Prostate gland (tissue), 2 donors: ENCODE measurements at places on chromosomes 2 and 18.

DNA sequence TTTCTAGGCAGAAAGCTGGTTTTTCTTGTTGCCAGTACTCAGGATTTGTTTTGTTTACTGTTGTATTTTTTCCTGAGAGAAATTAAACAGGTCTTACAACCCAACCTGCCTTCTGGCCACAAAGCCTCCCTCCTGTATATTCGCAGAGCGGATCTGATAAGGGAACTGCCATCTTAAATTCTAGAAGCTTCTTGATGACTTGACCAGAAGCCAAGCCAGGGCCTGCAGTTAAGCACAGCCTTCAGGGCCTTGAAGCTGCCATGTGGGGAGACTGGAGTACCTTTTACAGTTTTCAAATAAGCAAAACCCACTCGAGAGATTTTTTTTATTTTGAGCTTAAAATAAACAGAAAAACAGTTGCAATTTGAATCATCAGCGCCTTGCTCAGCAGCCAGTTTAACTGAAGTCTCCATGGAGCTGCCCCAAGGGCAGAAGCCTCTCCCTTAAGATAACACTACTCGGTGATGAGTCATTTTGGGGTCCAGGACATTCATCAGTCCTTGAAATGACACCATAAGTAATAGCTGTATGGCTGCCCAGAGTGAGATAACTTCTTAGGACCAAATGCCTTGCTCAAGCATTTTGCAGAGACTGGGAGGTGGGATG is 51.5 kb upstream of the PHLPP1 start:
- no peaks in the 10 kb centered on the region for H3K27me3 ChIP-seq
- no peaks in the 10 kb centered on the region for H3K36me3 ChIP-seq
- no peak for DNase-seq
- H3K4me1 ChIP-seq: no peaks in the 10 kb centered on the region

DNA sequence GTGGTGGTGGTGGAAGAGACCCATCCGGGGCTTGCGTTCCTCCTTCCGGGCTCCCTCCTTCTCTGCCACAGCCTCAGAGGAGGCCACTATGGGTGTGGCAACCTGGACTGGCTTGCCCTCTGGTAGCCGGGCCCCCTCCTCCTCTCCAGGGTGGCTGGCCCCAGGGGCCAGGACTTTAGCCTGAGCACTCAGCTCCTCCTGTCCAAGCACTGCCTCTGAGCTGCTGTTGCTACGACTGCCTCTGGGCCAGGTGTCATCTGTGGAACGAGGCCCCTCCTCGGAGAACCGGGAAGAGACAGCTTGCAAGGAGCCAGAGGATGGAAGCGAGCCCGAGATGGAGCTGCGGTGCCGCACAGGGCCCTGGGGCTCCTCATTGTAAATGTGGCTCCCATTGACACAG is 16.7 kb upstream of the SFXN5 start:
- no peak for DNase-seq
- H3K27me3 ChIP-seq: no peaks in the 10 kb centered on the region
- H3K36me3 ChIP-seq: peaks cover 3% of the 10 kb centered on the region
- H3K27ac ChIP-seq: no peak overlapping the region
- no peaks in the 10 kb centered on the region for H3K4me1 ChIP-seq

DNA sequence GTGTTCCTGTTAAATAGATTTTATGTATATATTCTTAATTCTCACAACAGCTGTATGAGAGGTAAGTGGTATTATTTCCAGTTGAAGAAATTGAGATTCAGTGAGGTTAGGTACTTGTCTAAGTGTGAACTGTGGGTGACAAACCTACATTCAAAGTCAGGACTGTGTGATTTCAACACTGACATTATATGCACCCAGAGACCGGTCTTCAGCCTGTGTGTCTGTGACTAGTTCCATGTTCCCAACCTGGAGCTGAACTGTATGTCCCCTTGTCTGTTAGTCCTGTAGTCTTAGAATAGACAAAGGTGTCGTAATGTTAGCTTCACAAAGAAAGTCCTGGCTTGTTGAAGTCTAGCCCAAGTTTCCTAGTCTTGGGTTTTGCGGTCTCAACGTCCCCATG is 17.4 kb downstream of the PLEKHB2 start:
- H3K4me1 ChIP-seq: peaks cover 8% of the 10 kb centered on the region
- no peak for DNase-seq
- H3K4me3 ChIP-seq: no peak overlapping the region
- no peak overlapping the region for H3K27ac ChIP-seq
- no peaks in the 10 kb centered on the region for H3K27me3 ChIP-seq

- H3K27ac ChIP-seq: no peak overlapping the region
- no peaks in the 10 kb centered on the region for H3K36me3 ChIP-seq
- no peaks in the 10 kb centered on the region for H3K4me1 ChIP-seq
- H3K27me3 ChIP-seq: no peaks in the 10 kb centered on the region
Measured at GRCh38 chr2:146818122-146818521, 1026.7 kb upstream of the ACVR2A start.

DNA sequence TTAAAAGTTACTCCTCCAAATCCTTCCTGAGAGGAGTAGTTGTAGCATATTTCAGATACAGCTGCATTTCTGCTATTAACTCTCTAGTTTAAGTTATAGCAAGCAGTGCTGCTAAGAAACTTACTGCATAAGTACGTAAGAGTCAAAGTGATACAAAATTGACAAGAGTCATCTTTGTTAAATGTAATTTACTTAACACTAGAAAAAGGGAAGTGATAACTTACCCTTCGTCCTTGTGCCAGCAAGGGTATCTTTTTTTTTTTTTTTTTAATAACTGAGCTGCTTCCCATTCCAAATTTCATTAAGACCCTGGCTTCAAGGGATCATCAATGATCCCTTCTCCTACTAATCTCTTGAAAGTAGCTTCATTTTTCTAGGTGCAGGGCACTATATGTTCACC is 493.0 kb downstream of the PLCL1 start:
- no peaks in the 10 kb centered on the region for H3K27me3 ChIP-seq
- H3K36me3 ChIP-seq: no peaks in the 10 kb centered on the region
- DNase-seq: no peak
- no peak overlapping the region for H3K27ac ChIP-seq
- H3K4me1 ChIP-seq: no peaks in the 10 kb centered on the region

DNA sequence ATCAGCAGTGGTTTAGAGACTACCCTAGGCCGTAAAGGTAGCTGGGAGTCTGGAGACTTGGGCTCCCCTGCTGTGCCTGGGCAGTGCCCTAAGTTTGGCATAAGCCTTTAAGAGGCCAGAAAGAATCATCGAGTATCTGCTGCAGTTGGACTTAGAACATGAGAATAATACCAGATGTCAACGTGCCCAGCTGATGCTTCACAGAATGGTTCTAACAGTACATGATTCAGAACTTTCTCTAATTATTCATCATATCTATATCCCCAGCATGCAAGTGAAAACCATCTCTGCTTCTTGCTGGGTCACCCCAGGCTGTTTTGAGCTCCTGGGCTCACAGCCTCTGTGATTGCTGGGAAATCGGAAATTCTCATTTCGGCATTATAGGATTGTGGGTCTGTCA is 118.1 kb downstream of the NCK2 start:
- H3K27ac ChIP-seq: no peak overlapping the region
- DNase-seq: no peak
- H3K36me3 ChIP-seq: no peaks in the 10 kb centered on the region
- H3K4me1 ChIP-seq: no peaks in the 10 kb centered on the region
- no peaks in the 10 kb centered on the region for H3K27me3 ChIP-seq
- no peak overlapping the region for H3K4me3 ChIP-seq

GRCh38 chr2:28356095-28356911 is 36.4 kb upstream of the FOSL2 start:
- H3K27ac ChIP-seq: peak overlapping the region; percentile 67
- no peak overlapping the region for H3K4me3 ChIP-seq
- DNase-seq: peak; percentile 85
- no peaks in the 10 kb centered on the region for H3K36me3 ChIP-seq
- peaks cover 12% of the 10 kb centered on the region for H3K4me1 ChIP-seq

DNA sequence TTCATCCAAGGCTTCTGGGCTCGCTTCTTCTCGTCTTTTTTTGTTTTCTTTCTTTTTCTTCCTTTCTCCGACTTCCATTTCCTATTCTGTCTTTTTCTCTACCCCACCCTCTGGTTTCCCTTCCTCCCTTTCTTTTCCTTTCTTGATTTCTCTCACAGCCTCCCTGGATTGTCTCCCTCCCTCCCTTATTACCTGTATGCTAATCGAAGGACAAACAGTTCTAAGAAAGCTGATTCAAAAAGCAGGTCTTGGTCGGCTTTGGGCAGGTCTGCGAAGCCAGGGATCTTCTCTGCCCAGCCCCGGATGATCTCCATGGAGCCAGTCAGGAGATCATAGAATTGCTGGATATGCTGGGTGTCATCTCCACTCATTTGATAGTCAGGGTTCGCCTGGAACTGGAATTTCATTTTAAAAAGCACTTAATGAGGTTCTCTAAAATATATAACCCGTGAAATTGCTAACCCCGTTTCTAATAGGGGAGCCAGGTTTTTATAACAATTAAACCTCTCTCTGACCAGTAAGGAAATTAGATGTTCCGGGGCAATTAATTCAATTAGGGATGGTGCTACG is 5.9 kb downstream of the NR4A2 start:
- no peaks in the 10 kb centered on the region for H3K36me3 ChIP-seq
- H3K4me3 ChIP-seq: no peak overlapping the region
- no peak for DNase-seq
- H3K27me3 ChIP-seq: peaks cover 2% of the 10 kb centered on the region

DNA sequence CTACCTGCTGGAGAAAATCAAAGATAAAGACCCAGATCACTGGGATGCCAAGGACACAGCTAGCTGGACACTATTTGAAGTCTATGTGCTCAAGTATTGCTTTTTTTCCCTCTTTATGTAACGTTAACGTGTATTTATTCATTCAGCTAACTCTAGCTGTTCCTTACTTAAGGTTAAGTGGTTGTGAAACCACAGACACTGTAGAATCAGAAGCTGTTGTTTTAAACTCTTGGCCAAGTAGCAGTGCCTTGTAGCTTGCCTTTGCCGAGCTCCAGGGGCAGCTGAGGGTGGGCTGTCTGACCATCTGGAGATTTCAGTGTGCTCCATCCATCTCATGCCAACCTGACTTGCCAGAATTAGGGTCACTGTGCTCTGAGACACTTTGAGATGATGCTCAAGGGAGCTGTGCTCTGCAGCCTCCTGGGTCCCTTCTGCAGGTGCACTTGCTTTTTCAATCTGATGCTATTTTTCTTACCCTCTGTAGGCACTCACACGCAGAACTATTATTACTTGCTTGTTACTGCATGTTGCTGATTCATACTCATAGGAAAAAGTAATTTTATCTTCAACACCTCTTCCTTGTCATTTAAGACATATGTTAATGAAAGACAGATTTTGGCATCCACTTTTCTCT is 116.2 kb downstream of the METTL8 start:
- no peaks in the 10 kb centered on the region for H3K36me3 ChIP-seq
- DNase-seq: no peak
- no peak overlapping the region for H3K4me3 ChIP-seq
- no peaks in the 10 kb centered on the region for H3K27me3 ChIP-seq
- H3K27ac ChIP-seq: no peak overlapping the region
- no peaks in the 10 kb centered on the region for H3K4me1 ChIP-seq

DNA sequence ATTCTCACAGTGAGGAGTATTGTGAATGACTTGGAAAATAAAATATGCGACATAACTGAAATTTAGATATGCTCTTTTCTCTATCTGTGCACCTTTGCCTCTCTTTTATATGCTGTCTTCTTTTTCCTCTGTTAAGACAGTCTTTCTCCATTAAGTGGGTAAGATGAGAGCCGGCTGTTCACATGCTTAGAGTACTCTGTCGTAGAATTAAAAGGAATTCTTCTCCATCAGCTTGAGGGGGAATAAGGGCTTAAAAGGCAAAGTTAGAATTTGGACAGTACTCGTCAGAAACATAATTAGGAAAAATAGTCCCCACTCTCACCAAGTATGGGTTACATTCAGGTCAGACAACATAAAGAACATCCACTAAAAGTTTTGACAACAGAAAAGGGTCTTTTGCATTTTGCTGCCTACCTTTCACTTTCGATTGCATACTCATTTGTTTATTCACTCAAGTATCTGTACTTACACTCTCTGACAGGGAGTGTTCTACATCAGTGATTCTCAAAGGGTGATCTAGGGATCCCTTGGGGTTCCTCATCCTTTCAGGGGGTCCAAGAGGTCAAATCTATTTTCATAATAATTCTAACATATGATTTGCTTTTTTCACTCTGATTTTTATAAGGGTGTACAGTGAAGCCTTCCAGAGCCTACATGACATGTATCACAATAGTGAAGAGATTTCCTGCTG is 48.0 kb downstream of the ARHGAP15 start:
- no peaks in the 10 kb centered on the region for H3K4me1 ChIP-seq
- no peak overlapping the region for H3K4me3 ChIP-seq
- H3K27ac ChIP-seq: no peak overlapping the region
- DNase-seq: no peak

DNA sequence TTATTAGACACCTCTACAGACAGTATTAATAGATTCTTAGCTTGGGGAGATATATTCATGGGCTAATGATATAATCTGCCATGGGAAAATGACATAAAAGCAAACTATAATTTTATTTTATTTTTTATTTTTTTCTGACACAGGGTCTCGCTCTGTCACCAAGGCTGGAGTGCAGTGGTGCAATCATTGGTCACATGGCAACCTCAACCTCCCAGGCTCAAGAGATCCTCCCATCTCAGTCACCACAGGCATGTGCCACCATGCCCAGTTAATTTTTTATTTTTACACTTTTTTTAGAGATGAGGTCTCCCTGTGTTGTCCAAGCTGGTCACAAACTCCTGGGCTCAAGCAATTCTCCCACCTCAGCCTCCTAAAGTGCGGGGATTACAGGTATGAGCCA is 39.3 kb downstream of the RTN4 start:
- DNase-seq: no peak
- no peak overlapping the region for H3K4me3 ChIP-seq
- no peaks in the 10 kb centered on the region for H3K36me3 ChIP-seq
- H3K27me3 ChIP-seq: no peaks in the 10 kb centered on the region
- peaks cover 24% of the 10 kb centered on the region for H3K4me1 ChIP-seq
- peak overlapping the region; percentile 51 for H3K27ac ChIP-seq

GRCh38 chr2:15784106-15784885 is 156.1 kb upstream of the MYCN start:
- H3K4me1 ChIP-seq: no peaks in the 10 kb centered on the region
- H3K27me3 ChIP-seq: no peaks in the 10 kb centered on the region
- no peak for DNase-seq
- H3K36me3 ChIP-seq: no peaks in the 10 kb centered on the region
- H3K27ac ChIP-seq: no peak overlapping the region
